ENCODE measurements at places on chromosomes 1 and 21. TPM values are rescaled to one million over a fixed set of nuclear protein-coding genes. Genes with fewer than 3 reads are reported as not detected.

- DNase-seq = no peak
These were observed 381.1 kb upstream of the KAZN start for GRCh38 chr1:14217384-14217783.

- peak; percentile 65 for DNase-seq
These were observed 8.0 kb downstream of the SDHB start for GRCh38 chr1:17045634-17046333.

- no peak for DNase-seq
These were observed 4.5 kb downstream of the TBX15 start for GRCh38 chr1:118983558-118984041.

GRCh38 chr1:195828325-195828724, 779.9 kb downstream of the KCNT2 start:
- DNase-seq = no peak

DNA sequence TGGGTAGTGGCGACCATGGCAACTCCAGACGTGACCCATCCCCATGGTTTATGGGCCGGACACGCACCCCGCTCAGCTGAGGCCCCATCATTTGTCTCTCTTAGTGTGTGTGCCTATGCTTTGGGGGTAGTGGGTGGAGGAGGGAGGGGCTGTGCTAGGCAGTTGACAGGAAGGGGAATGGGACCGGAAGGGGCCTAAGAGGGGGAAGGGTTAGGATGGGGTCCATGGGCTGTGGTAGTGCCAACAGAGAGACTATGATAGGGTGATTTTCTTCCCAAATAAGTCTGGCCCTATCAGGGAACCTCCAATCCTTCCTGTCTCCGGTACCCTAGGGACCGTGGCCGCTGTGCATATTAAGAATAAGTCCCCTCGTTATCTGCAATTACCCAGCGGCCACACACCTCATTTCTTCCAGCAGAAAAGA, 9.9 kb downstream of the DMAP1 start:
- DNase-seq = no peak

Gene DNASE2B
- 0.18 TPM for total RNA-seq

GRCh38 chr1:166330096-166330495, 163.3 kb upstream of the FAM78B start:
- DNase-seq = no peak

DNA sequence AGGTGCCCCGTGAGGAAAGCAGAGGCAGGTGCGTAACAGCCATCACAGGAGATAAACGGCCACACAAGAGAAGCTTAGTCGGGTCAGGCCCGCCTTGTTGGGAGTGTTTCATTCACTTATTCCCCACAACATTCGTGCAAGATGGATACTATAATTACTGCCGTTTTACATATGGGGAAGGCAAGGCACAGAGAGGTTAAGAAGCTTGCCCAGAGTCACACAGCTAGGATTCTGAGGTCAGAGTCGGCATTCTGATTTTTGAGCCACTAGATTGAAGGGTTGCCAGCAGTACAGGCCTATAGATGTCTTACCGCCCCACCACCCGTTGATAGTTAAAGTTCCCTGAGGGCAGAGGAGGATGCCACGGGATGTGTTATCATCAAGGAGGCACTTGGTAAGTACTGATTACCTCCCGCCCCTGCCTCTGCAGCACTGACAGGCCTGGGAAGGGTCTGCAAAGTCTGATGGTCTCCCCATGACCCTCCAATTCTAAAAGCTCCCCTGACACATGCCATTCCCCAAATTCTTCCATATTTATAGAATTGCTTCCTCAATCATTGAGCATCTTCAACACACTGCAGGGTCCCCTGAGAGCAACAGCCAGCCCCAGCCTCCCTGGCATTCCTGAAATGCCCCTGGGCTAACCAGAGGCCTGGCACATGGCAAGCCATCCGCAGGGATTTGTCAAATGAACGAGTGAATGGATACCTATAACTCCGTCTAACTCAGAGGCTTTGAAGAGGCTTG, 74.7 kb upstream of the CLDN14 start:
- no peak for DNase-seq
